HFFc6 (cell line): ENCODE measurements at places on chromosomes 3 and 15. TPM values are rescaled to one million over a fixed set of nuclear protein-coding genes. Genes with fewer than 3 reads are reported as not detected.

Gene RBP2
- not detected in 3 replicates for total RNA-seq

Gene DNAJC19
- total RNA-seq: 37.0 to 46.9 TPM (median 43.1 TPM) in 3 replicates

GRCh38 chr3:178259703-178260102, 276.5 kb upstream of the KCNMB2 start:
- no peak for DNase-seq

DNA sequence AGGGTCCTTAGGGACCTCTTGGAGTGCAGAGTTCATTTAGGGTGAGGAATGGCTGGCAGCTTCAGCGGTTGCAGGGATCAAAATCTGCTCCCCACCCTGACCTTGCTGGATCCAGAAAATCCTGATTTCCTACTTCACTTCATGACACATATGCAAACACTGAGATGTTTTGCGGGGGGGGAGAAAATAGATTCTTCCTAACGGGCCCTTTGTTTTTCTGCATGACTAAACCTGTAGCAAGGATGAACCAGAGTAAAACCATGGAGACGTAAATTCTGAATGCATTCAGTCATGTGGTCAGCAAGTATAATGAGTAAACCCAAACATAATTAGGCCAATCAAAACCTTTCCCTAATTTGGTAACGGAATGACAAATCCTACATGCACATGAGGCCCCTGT, 20.0 kb upstream of the RBP1 start:
- no peak for DNase-seq

DNA sequence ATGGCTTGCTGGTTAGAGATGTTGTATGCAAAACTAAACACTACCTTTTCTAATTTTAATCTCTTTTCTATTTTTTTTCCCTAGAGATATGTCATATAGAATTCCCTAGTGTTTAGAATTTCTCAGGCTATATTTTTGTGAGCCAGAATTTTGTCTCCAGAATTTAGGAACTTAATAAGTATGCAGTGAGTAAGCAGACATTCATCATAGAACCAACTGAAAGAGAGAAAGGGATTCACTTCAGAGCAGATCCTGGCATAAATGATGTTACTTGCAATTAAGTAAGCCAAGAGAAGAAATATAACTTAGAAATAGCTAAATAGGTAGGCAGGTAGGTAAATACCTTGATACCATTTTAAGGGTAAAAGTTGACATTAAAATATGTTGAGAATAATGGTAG, 288.9 kb downstream of the ZNF385D start:
- peak; percentile 29 for DNase-seq

GRCh38 chr3:182105875-182106274, 394.1 kb downstream of the SOX2 start:
- DNase-seq: no peak

GRCh38 chr3:114502204-114502603, 208.4 kb downstream of the TIGIT start:
- no peak for DNase-seq

GRCh38 chr3:153972862-153973261, 148.3 kb upstream of the ARHGEF26 start:
- DNase-seq: no peak
